ENCODE measurements at places on chromosomes 7 and 10.

- no peak for DNase-seq
Measured at GRCh38 chr10:116699049-116699448, 43.3 kb downstream of the HSPA12A start.

DNA sequence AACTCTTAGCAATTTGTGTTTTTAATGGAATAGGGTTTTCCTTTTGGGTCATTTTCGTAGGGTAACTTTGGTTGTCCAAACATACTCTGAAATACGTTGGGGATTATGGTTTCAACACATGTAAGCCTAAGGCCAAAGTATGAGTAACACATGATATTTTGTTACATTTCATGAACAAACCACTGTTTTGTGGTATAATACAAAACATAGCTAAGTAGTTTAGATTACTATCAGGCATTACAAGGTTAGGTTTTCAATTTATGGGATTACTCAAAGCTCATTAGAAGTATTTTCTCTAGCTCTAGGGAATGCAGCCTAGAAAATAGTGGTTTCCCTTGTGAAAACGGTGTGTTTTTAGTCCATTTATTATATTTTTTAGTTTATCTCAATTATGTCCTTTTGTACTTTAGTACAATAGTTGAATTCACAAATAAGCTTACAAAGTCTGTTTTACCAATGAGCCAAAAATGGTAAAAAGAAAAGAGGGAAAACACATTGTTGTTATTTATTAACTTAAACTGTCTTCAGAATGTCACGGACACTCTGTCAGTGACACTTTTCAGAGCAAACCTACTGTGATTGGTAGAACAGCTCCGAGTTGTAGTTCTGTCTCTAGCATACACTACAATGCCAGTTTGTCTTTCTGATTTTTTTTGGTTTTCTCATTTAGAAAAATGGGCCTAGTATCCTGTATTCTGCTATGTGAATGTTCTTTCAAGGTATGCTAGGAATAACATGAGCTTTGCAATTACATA, 473.7 kb downstream of the SUGCT start:
- no peak for DNase-seq

DNA sequence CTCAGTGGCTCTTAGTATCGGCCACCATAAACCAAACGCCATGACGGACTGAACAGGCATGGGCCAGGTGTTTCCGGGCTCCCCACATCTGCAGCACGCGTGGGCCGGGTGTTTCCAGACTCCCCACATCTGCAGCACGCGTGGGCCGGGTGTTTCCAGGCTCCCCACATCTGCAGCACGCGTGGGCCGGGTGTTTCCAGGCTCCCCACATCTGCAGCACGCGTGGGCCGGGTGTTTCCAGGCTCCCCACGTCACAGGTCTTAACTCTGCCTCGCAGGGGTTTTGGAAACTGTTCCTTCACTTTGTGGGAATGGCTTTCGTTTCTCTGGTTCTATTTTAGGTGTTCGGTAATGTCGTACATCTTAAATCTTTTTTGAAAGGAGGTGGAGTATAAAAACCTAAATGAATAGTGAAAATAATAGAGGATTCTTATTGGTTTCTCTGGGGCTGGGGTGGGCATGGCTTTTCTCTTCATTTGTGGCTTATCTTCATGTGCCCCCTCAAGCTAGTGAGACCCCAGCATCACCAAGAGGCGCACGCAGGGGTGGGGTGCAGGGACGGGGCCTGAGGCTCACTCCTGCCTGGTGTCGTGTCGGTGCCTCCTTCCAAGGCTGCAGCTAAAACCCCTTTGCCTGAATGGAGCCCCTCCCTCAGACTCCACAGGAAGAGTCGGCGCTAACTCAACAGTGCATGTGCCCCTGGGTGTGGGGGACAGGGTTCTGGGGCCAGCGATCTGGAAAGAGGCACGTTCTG, 126.3 kb downstream of the WDR37 start:
- DNase-seq = no peak

DNA sequence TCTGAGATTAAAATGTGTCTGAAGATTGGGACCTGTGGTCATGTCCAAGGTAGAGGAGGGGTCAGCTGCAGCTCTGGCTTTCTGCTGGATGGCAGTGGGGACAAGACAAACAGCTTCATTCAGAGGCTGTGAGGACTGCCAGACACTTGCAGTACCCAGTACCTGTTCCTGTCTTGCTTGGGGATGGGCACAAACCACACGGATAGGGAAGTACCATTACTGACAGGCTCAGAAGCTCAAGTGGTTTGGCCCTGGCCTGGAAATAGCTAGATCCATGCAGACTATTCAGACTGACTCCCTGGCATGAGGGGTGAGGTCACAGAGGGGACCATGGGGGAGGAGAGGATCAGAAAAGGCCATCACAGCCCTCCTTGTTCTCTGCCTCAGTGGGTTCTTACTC, 56.0 kb upstream of the COMTD1 start:
- no peak for DNase-seq

DNA sequence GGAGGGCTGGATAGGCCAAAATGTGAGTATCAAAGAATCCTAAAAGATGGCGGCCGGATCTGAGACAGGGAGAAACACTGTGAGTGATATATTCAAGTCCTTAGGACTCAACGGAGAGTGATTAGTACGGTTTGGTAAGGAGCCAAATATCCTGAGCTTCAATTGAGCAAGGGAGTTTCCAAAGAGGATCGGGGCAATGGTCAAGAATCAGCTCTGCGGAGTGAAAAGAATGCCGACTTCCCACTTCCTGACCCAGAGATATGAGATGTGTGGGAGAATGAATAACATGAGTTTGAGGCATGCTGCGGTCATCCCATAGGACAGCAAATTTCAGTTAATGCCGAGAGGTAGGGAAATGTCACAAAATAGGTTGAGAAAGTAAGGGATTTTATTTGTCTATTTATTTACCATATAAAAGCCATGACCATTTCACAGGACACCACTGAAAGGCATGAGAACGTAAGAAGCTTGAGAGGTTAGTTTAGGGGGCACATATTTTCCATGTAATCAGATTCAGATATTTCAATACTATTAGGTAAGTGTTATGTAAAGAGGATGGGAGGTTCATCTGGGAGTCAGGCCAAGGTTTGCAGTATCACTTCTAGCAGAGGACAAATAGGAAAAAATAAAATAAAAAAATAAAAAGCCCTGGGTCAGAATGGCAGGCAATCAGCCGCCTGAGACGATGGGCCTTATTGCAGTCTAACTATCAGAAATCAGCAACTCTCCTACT, 165.6 kb downstream of the HGF start:
- no peak for DNase-seq

GRCh38 chr7:45000093-45001032, at the start of gene CCM2:
CCM2 (plus strand) TSS chr7:45000201; CDS start chr7:45000334, 133 bp downstream.
- no peak for DNase-seq

GRCh38 chr7:132023466-132023865, 467.0 kb upstream of the PODXL start:
- DNase-seq = no peak
